CD4-positive, alpha-beta T cell treated with Interleukin-17A for 4 hours (primary cell): ENCODE measurements at places on chromosomes 13 and 19.

- peak; percentile 46 for DNase-seq
These were observed 468 bp downstream of the STX10 start for GRCh38 chr19:13149628-13150186.

- DNase-seq, result no peak
These were observed 880.6 kb upstream of the GPC6 start for GRCh38 chr13:92346046-92346445.

- no peak for DNase-seq
These were observed 1.8 kb upstream of the PLK5 start for GRCh38 chr19:1522061-1522460.

GRCh38 chr13:59446391-59446790, 717.3 kb downstream of the DIAPH3 start:
- DNase-seq, result no peak

DNA sequence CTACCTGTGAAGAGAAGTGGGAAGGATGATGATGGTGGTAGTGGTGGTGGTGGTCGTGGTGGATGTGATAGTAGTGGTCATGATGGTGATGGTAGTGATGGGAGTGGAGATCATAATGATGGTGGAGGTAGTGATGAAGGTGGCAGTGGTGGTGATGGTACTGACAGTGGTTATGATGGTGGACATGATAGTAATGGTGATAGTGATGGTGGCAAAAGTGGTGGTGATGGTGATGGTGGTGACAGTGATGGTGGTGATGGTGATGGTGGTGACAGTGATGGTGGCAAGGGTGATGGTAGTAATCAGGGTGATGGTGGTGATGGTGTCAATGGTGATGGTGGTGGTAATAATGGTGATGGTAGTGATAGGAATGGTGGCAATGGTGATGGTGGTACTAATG, 26.2 kb downstream of the MBD3L2B start:
- DNase-seq, result no peak

- peak; percentile 8 for DNase-seq
These were observed 179.7 kb downstream of the ABCC4 start for GRCh38 chr13:95121516-95121915.

DNA sequence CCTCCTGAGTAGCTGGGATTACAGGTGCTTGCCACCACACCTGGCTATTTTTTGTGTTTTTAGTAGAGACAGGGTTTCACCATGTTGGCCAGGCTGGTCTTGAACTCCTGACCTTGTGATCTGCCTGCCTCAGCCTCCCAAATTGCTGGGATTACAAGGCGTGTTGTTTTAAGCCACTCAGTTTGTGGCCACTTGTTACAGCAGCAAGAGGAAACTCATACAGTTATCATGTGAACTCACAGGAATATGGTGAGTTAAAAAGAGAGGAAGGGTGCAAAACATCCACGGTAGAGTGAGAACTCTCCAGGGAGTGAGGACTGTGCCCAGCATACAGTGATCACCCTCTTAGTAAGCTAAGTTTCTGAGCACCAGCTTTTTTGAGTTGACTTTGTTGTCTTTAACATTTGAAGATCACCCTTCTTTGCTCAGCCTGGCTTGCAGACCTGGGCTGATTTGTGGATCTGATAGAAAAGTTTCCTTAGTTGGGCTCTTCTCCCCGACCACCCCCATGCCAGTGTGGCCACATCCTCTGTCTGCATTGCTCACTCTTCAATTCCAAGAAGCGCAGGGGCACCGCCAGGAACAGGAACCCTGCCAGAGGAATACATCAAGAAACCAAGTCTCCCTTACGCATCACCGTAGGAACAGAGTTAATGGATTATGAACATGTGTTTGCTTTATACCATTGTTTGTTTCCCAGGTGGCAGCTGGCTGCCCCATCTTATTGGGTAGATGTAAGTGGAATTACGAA, 16.0 kb downstream of the ALOX5AP start:
- DNase-seq, result no peak

- no peak for DNase-seq
These were observed 100.8 kb upstream of the WASF3 start for GRCh38 chr13:26456650-26457049.

DNA sequence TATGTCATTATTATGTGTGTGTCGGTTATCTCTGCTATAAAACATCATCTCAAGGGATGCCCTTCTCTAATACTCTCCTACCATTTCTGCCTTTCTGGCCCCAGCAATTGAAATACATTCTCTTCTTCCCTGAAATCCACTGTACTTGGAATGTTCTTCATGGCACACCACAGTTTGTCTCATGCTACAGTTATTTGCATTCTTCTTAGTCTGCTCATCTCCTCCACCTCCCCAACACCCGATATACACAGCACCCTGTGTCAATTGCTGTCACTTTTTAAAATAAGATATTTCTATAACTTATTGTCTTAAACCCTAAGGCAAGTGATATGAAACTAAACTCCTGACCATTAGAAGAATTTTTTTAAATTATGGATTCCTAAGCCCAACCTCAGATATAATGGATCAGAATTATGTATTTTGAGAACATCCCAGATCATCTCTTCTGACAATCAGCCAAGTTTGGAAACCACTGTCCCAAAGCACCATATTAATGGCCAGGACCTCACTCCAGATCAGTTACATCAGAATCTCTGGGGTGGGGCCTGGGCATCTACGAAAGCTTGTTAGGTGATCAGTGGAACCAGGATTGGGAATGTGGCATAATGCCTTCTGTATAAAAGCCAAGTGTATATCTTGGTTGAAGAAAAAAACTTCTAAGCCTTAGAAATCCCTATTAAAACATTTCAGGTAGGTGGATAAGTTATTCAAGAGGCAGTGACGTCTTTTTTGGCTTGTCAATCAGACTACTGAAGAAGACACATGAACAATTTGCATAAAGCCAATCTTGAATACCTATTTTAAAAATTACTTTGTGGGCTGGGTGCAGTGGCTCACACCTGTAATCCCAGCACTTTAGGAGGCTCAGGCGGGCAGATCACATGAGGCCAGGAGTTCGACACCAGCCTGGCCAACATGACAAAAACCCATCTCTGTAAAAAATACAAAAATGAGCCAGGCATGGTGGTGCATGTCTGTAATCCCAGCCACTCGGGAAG, 30.0 kb upstream of the KBTBD7 start:
- DNase-seq, result no peak

GRCh38 chr13:82330499-82330898, 1551.8 kb downstream of the SLITRK1 start:
- no peak for DNase-seq

DNA sequence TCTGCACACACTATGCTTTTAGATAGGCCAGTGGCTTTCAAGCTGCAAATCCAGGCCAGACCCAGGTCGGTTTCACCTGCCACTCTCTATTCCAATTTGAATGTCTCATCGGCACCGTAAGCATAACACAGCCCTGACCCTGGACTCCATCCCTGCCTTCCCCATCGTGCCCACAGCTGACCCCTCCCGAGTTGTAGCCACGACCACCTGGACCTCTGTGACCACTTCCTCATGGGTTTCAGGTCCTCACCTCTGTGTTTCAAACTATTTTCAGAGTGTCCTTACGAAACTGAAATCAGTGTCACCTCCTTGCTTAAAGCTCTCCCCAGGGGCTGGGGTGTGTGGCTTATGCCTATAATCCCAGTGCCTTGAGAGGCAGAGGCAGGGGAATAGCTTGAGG, 9.0 kb upstream of the HSH2D start:
- no peak for DNase-seq

- no peak for DNase-seq
These were observed 21.9 kb upstream of the TCF3 start for GRCh38 chr19:1674293-1674679.

DNA sequence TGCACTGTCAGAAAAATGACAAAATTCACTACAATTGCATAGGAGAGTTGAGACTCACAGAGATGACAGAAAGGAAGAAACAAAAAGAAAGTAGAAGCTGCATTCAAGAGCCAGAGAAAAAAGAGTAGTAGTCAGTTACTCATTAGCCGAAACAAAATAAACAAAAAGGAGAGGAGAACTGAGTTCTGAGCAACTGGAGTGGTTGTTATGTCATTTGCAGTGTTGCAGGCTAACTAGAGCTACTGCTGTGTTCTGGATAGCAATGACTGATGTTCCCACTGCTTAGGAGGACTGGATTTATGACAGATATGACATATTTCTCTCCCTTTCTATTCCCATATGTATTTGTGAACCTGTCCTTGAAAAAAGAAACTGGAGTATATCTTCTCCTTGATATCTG, 482.6 kb downstream of the RFC3 start:
- DNase-seq, result no peak

DNA sequence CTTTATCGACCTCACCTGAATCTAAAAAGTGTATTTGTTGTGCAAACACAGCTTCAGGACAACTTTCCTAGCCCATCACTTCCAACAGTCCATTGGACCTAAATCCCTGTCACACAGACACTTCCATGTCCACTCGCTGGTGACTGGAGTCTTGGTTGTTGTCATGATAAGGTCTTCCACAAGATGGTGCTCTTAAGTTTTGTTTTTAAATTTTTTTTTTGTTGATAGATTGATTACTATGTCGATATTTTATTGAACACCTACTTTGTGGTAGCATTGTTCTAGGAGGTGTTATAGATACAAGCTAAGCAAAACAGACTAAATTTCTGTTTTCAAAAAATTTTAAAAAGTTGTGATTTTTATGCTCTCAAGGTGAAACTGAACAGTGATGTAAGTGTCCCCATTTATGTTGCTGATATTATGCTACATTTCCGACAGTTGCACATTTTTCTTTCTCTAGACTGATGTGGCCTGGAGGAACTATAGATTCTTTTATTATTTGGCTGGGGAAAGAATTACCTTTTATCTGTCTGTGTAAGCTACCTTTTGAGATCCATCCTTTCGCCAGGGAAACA, 8.1 kb upstream of the ERICH6B start:
- no peak for DNase-seq

DNA sequence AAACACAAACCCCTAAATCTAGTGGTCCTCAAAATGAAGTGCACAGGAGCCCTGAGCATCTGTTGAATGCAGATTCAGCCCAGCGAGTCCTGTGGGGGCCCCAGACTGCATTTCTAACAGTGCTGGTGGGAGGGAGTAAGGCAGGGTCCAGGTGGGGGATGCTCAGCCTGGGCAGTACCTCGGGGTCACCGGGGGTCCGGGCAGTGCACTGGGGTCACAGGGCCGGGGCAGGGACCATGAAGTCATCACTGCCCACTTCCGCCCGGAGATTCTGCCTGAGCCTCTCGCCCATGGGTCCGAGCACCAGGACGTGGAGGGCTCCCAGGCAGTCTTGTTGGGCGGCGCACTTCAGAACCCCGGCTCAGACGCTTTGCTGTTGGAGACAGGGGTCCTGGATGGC, 838 bp upstream of the ATP4B start:
- DNase-seq, result no peak
